Glomerular endothelial cell (primary cell): ENCODE measurements at places on chromosomes 5 and 9.

GRCh38 chr9:75108571-75108970, 20.3 kb downstream of the OSTF1 start:
- peak; percentile 75 for DNase-seq

DNA sequence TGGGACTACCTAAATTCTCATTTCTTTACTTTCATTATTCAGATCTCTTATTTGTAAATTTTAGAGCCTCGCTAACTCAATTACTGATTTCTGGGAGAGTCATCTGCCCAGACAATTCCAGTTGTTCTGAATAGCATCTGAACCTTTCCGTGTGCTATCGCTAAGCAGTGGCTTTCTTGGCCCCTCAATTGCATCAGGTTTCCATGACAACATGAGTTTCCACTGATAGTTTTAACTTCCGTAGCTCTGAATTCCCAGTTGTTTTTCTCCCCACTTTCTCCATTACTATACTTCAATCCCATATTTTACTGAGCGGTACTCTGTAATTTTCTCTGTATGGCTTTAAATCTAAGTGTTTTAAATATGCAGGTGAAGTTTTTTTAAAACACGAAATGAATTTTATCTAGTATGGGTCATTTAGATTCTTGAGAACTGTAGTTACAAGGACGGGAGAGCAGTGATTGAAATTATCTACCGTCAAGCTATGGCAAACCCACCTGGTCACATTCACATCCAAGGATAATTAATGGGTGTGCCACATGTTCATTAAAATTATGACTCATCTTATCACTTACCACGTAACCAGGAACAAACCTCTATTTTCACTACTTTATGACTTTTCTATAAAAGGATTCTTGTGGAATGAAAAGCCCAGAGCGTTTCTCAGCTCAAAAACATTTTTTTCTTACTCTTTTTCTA, 223.5 kb upstream of the PCSK5 start:
- no peak for DNase-seq

DNA sequence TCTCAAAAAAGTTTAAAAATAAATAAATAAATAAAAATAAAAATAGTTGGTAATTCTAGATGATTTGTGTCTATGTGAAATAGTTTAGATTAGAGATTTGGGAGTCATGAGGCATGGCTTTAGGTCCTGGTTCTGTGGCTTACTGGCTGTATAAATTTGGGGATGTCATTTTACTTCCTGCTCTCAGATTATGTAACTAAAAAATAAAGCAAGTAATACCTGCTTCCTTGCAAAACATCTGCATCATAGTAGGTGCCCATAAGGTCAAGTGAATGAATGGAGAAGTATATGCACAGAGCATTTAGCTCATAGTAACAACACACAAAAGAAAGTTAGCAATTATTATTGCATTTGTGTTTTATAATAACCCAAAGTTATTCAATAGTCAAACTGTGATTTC, 287.7 kb upstream of the TLE4 start:
- no peak for DNase-seq

- no peak for DNase-seq
Measured at GRCh38 chr5:22036061-22036460, 817.1 kb downstream of the CDH12 start.

DNA sequence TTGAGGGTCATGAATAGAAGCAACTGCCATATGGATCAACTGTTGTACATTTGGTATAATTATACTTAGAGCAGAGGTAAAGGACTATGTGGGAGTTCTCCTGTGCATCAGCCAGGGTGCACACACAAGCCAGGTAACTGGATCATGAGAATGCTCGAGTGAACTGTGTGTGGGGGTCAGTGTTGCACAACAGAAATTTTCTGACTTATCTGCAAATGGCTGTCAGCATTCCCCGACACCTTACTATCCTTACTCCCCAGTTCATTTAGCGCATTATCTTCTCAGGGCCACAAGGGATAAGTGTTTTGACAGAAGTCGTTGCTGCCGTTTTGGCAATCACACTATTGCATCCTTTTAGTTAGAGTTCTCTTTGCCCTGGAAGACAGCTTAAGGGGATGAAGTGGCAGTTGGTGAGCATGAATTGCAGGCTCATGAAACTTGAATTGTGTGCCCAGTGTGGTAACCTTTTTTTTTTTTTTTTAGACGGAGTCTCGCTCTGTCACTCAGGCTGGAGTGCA, 1.7 kb downstream of the CANX start:
- no peak for DNase-seq

DNA sequence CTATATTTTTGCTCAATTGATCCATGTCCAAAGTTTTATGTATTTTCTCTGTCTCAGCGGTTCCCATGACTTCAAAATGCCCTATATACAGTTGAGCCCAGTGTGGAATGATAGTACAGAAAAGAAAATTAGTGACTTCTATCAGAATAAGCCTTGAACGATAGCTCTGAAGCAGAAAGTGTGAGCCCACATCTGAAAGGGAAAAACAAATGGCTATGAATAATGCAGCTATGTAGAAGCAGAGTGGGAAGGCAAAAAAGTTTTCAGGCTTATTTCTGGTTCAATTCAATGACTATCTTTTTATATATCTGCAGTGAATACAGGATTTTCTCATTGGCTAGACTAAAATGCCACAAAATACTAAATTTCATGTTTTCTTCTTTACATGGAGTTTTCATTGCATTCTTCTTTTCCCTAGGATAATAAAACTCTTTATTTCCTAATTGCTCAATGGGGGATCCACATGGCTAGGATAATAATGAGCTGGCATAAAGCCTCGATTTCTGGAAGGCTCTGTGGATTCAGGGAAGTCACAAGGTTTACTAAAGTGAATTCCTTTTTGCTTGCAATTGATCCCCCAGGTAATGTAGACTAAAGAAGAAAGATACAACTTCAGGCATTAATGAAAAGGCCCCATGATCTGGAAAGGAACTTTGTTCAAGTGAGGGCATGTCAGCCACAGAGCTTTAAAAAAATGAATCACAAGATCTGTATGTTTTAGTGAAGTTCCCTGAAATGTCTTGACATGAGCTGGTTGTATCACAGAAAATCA, 377.0 kb upstream of the RIOK2 start:
- DNase-seq = no peak

DNA sequence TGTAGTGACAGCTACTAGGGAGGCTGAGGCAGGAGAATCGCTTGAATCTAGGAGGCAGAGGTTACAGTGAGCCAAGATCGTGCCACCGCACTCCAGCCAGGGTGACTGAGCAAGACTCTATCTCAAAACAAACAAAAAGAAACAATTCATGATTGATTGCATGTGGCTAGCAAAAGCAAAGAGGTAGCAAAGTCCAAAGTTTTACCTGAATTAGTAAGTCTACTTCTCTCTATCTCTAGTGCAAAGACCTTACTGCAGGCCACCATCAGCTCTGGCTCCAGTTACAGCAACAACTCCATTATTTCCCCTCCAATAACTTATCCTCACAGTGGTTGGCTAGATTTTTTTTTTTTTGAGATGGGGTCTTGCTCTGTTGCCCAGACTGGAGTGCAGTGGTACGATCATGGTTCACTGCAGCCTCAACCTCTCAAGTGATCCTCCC, 6.2 kb upstream of the SAR1B start:
- no peak for DNase-seq
